ENCODE measurements at places on chromosomes 6 and 20. TPM values are rescaled to one million over a fixed set of nuclear protein-coding genes. Genes with fewer than 3 reads are reported as not detected.

Gene CCND3
- 38.1 TPM for total RNA-seq

Gene BPIFB2
- not detected for total RNA-seq

- no peak for DNase-seq
Observed at GRCh38 chr6:123641497-123641896, 4.7 kb upstream of the TRDN start.

GRCh38 chr20:47500554-47500953, 1.1 kb upstream of the NCOA3 start:
- DNase-seq = no peak

- DNase-seq = no peak
Observed at GRCh38 chr20:37238426-37238825, 23.2 kb downstream of the GHRH start.

- DNase-seq = no peak
Observed at GRCh38 chr6:52976149-52976548, 18.9 kb downstream of the GSTA4 start.

- no peak for DNase-seq
Observed at GRCh38 chr20:18440403-18440802, 26.4 kb downstream of the DZANK1 start.

GRCh38 chr6:146917182-146917581, 287.0 kb upstream of the STXBP5 start:
- no peak for DNase-seq

DNA sequence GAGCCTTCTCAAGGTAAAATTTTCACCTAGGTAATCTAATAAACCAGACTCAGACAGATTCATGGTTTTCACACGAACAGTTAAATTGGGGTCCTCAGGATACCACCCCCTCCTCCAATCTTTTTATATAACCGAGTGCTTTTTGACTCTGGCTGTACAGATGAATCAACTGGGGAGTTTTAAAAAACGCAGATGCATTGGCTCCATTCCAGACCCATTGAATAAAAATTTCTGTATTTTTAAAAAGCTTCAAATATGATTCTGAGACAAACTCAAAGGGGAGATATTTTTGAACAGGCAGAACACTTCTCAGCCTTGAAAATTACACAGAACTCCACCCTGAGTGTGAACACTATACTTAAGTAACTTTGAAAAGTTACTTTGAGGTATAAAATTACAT, 7.2 kb downstream of the UTRN start:
- no peak for DNase-seq

GRCh38 chr6:165055231-165055630, 254.2 kb downstream of the C6orf118 start:
- no peak for DNase-seq

GRCh38 chr6:154458565-154459470, 51.7 kb downstream of the CNKSR3 start:
- DNase-seq = no peak

DNA sequence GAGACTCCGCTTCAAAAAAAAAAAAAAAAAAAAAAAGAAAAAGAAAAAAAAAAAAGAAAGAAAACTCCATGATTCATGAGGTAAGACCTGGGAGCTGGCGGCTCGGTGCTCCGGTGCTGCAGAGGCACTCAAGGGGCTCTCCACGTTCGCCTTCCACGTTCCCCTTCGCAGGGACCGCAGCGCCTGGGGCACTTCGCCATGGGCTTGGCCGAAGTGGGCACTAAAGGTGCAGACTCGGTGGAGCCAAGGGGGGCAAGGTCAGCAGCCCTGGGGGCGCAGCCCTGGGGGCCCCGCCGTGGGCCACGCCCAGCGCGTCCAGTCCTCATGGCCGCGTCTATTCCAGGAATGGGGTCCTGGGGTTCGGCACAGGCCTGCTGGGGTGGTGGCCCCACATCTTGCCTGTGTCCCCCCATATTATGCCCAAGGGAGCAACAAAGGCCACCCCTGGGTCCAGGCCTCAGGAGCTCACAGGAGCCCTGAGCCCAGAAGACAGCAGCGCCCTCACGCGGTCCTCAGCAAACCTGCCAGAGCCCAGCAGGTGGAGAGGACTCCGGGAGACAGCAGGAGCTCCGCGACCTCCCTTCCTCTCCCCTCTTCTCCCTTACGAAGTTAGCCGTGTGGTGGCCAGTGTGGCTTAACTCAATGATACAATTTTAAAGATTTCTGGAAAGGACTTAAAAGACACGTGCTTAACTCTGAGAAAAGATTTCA, 21.9 kb downstream of the ZBTB46 start:
- no peak for DNase-seq
